ENCODE measurements at places on chromosomes 5 and 9.

DNA sequence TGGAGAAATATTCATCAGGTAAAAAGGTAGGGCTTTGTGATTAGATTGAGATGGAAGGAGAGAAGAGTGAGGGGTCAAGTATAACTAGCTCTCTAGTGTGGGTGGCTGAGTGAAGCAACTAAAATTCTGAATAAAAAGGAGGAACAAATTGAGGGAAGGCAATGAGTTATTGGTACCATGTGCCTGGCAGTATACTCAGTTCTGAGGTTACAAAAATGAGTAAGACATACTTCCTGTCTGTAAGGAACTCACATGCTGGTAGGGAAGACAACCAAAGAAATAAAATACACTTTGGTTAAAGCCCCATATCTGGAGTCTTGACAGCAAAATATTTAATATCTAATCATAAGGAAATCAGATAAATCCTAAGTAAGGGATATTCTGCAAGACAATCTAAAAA lies 476.8 kb upstream of the C9orf72 start:
- DNase-seq = no peak

- no peak for DNase-seq
Observed at GRCh38 chr5:120872297-120872696, 408.2 kb downstream of the PRR16 start.

GRCh38 chr5:67900514-67900913 lies 315.0 kb upstream of the PIK3R1 start:
- DNase-seq = no peak

DNA sequence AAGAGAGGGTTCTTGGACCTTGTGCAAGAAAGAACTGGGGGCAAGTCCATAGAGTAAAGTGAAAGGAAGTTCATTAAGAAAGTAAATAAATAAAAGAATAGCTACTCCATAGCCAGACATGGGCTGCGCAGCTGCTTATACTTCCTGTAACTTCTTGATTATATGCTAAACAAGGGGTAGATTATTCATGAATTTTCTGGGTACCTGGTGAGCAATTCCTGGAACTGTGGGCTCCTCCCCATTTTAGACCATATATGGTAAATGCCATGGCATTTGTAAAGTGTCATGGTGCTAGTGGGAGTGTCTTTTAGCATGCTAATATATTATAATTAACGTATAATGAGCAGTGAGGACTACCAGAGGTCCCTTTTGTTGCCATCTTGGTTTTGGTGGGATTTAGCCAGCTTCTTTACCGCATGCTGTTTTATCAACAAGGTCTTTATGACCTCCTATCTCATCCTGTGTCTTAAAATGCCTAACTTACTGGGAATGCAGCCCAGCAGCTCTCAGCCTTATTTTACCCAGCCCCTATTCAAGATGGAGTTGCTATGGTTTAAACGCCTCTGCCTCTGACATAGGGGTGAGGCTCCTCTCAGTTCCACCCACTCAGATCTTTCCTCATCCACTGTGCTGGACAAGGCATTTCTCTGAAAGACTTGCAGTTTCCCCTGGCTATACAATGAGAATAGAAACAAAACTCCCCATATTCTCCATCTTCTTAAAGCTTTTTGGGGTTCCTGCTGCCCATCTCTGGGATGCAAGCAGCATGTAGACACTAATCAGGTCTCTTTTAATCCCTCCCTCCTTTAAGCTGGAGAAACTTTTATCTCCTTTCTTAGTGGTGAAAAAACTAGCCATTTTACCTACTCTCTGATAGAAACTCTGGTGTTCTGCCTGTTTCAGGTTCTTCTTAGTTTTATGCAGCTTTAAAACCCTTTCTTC lies 91.2 kb downstream of the ARRDC3 start:
- DNase-seq = no peak

GRCh38 chr5:169874621-169875020 lies 105.7 kb downstream of the INSYN2B start:
- DNase-seq = no peak

GRCh38 chr5:2433086-2433485 lies 318.4 kb downstream of the IRX2 start:
- no peak for DNase-seq

- DNase-seq = no peak
Observed at GRCh38 chr5:180494510-180495181, 467 bp downstream of the CNOT6 start.

DNA sequence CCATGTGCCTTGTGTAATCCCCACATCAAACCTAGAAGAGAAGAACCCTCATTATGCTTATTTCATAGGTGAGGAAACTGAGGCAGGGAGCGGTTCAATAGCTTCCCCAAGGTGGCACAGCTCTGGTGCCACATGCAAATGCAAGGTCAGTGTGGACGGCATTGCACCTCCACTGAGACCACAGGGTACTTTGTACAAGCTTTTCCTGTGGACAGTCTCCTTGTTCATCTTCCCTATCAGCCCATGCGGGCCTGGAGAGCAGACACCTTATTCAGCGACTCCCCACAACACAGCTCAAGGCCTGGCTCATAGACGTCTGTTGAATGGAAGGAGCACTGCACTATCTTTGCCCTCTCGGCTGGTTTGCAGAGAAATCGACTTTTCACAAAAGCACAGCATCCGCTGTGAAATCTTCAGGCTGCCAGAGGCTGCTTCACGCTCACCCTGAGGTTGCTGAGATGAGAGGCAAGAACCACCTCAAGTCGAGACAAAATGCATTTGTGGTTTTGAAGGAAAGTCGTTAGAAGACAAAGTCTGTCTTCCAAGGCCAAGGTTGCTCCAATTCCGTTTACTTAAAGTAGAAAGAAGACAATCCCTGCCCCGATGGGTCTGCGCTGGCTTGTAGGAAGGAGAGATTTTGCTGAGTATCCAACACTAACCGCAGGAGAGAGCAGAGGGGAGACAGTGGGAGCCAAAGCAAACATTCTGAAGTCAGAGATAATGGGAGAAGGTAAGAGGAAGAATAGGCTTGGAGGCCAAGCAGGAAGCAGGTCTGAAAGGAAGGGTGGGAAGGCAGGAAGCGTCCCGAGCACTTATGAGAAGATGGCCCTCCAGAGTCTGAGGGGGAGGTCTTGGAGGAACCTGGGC lies 34.2 kb upstream of the STRBP start:
- no peak for DNase-seq

DNA sequence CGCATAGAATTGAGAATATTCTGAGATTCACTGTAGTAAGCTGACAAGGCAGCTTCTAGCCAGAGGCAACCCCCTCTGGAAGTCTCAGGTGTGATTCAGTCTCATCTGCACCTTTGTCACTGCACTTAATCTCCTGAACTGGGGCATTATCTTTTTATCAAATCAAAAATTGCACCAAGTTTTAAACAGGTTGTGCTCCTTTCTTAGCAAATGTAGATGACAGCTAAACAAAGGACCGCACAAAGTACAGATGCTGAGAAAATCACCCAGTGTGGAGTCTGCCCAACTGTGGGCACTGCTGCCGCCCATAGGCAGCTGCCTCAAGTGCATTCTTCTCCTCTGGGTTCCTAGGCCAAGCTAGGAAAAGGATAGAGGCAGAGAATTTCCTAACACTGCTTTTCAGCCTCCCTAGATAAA lies 51.1 kb downstream of the STARD4 start:
- DNase-seq = no peak

- DNase-seq = no peak
Observed at GRCh38 chr9:109806506-109807115, 26.6 kb downstream of the PALM2AKAP2 start.

DNA sequence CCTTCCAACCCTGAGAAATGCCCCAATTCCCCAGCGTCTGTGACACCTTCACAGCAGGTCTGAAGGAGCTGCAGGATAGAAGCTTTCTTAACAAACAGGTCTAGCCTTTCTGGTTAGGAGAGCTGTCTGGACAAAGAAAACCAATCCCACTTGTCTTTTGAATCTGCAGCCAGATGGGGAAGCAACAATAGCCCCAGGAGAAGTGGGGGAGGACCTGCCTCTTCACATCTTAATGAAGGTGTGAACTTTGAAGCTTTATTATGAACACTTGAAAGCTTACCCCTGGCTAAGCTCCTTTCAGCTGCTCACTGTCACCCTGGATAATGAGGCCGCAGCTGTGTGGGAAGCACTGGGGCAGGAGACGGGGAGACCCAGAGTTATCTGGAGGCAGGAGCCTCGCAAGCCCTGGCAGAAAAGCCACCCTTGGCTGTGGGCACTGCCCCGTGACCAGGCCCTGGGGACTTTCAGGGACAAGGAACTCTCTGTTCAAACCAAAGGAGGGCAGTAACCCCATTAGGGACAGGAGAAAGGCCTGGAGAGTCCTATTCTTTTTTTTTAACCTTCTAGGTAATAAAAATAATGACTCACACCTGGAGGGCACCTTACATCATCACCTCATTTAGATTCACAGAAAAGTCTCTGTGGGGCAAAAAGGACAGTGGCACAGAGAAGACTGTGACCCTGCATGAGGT lies 151.8 kb upstream of the RAD23B start:
- DNase-seq = no peak
